Activated T-cell treated with anti-CD3 and anti-CD28 coated beads for 4 hours (primary cell): ENCODE measurements at places on chromosomes 3 and 15.

DNA sequence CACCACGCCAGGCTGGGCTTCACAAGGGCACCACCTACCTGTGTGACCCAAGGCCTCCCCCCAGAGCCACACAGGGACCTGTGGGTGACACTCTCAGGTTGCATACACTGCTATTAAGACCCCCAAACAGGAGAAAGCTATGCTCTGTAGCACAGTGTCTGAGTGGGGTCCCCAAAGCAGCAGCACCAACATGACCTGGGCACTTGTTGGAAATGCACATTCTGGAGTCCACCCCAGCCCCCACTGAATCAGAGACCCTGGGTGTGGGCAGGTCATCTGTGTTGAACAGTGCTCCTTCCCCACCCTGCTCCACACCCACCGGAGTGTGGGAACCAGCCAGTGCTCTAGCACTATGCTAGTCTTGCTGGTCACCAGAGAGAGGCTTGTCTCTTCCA lies 76.1 kb downstream of the ADAMTS17 start:
- DNase-seq = no peak

- DNase-seq = no peak
Observed at GRCh38 chr3:9553948-9554513, 409 bp upstream of the LHFPL4 start.

- DNase-seq = no peak
Observed at GRCh38 chr3:172591125-172591605, 67.9 kb upstream of the TNFSF10 start.

GRCh38 chr3:12287727-12288181 lies 1.1 kb upstream of the PPARG start:
- DNase-seq = no peak

DNA sequence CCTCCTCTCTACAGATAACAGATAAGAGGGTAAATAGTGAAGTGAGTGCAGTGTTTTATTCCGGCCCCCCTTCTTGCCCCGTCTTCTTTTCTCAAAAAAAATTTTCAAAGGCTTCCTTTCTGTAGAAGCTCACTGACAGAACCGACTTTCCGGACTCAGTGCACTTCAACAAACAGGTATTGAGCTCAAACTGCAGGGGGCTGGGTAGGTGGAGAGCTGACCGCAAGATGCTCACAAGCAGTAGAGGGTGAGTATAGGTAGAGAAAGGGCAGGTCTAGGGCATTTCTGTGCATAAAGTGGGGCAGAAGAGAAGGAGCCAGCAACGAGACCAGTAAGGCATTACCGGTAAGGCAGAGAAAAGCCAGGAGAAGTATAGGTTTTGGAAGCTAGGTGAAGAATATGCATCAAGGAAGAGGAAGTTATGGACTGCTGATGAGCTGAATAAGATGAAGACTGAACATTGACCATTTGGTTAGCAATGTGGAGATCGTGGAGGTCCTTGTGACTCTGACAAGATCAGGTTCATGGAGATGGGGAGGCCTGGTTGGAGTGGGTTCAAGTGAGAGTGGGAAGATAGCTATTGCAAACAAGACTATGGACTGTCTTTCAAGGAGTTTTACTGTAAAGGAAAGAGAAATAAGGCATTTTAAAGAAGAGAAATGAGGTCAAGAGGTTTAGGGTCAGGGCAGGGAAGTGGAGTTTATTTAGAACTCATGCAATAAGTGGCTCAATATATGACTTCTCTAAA lies 97.4 kb downstream of the ST6GAL1 start:
- peak; percentile 53 for DNase-seq

- no peak for DNase-seq
Observed at GRCh38 chr15:38217191-38217595, 35.4 kb upstream of the SPRED1 start.

DNA sequence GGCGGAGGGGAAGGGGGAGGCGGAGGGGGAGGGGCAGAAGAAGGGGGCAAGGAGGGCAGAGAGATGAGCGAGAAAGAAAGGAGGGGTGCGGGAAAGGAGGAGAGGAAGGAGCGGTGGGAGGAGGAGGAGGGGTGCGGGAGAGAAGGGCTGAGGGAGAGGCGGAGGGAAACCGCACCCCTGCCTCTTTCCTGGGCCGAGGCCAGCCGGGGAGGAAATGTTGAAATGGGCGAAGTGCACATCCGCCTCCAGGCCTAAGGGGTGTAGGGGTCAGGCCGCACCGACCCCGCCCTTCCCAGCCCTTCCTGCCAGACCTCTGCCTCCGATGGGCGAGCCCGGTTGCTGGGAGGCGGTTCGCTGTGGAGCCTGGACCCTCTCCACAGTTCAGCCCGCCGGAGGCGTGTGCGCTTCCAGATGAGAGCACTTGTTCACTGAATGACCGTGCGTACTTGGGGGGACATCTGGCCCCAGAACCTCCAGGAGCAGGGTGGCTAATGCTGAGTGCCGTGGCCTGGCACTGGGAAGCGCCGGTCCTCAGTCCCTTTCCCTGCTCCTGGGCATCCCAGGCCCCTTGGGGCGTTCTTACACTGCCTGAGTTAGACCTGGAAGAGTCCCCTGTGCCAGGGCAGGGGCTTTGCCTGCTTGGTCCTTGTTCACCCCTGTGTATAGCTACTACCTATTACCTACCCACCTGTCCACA lies 110.3 kb upstream of the KLF13 start:
- no peak for DNase-seq

- DNase-seq = no peak
Observed at GRCh38 chr3:86794361-86795065, 196.4 kb downstream of the VGLL3 start.

GRCh38 chr15:57427367-57427821 lies 51.1 kb downstream of the CGNL1 start:
- no peak for DNase-seq

DNA sequence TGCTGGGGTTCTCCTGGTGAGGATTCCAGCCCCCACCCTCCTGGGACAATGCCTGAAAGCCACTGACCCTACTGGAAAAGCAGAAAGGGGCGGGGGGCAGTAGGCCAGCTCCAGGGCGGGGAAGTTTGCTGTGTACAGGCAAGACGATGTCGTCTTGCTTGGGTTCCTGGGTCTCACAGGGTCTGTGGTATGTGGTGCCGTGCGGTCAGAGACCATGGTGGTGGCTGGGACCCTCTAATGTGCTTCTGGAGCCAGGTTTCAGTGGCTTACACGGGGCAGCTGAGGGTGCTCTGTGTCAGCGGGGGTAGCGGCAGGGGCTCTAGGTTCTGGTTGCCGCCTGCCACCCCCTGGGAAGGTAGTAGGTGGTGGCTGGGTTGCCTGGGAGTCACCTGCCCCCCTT lies 54.2 kb downstream of the RHCG start:
- DNase-seq = no peak

DNA sequence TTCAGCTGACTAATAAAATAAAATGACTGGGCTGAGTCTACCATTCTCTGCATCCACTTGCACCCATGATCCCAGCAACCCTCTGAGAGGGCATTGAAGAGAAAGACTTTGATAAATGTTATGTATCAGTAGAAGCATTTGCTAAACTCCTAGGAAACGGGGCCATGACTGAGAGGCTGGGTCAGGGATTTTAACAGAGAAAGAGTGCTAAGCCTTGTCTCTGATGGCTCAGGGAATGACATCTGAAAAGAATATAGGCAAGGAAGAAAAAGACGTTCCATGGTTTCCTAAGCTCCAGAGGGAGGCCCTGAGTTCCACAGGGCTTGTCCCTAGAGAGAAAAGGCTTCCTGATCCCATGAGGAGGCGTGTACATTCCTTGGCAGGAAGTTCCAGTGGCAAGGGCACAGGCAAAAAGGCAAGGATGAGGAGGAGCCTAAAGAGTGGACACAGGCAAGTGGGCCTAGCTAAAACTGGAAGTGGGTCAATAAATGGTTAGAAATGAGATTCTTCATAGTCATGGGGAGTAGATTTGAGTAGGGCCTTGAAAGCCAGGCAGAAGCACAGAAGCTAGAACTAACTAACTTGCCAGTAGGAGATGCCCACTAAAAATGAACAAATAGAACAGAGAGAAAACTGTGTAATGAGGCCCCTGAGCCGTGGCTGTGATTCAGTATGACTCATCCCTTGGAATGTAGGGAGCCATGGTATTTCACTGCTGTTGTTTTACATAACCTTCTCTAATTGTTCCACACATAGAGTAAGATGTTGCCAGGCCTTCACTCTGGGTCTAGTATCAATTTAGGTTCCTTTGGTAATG lies 44.9 kb upstream of the MANF start:
- DNase-seq = no peak

GRCh38 chr15:27730868-27731267 lies 368.2 kb downstream of the OCA2 start:
- DNase-seq = no peak

GRCh38 chr3:116281313-116282143 lies 163.8 kb downstream of the LSAMP start:
- DNase-seq = no peak

DNA sequence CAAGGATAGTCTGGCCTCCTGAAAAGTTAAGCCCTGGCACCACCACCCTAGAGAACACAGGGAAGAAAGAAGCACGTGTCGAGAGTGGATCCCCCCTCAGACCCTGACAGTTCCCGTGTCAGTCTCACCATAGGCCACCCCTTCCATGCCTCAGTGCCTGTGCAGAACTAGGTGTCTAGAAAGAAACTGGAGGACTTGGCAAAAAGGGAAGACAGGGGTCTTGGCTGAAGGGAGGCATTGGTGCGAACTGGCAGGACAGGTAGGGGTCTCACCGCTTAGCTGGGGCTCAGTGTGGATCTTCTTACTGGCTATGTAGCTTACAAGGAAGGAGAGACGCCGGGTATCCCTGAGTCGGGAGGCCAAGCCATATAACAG lies 518 bp downstream of the QARS1 start:
- no peak for DNase-seq

DNA sequence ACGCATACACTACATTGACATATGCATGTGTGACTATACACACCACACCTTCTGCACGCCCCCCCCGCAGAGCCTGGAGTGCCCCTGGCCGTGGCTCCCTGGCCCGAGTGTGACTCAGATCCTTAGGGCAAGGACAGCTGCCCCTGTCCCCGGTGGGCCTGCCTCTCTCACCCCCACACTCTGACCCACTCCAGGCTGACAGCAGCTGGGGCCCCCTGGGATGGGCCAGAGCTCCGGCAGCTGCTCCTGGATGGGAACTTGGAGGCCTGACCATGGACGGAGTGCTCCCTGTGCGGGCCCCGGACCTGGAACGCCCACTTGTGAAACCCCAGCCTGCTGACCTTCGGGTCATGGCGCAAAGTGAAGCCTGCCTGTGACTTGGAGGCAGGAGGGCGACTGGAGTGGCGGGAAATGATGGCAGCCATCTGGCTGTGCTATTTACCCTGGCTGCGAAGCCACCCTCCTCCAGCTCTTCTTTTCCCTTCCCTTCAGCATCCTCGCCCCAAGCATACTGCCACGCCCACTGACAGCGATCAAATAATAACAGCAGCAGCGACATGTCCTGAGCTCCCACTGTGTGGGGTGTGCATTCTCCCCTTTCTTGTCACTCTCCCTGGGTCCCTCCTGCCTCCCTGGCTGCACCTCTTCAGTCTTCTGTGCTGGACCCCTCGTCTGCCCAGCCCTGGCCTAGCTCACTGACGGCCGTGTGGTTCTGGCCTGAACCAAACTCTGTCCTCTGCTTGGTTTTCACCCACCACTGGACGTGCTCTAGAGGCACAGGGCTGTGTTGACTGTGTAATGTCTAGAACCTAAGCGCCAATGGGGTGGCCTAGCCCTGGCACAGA lies 90.7 kb upstream of the MEF2A start:
- no peak for DNase-seq

DNA sequence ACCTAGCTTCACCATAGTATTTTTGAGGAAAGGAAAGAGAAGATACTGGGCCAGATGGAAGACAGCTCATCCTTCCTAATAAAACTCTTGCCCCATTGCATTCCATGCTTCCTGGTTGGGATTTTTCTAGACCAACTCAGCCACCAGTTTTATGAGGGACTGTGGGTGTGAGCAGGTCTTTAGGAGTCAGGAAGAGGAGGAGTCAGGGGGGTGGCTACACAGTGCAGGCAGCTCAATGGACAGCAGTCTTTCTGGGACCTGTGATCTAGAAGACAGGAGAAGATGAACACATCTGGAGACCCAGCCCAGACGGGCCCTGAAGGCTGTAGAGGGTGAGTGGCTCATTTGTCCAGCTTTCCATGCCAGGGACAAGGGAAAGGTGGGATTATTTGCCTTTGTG lies at the start of gene NOX5:
Gene NOX5 (plus strand): TSS at position 242 of the 400 bp plus-strand sequence. CDS start 41 bp downstream, at position 283.
- no peak for DNase-seq

DNA sequence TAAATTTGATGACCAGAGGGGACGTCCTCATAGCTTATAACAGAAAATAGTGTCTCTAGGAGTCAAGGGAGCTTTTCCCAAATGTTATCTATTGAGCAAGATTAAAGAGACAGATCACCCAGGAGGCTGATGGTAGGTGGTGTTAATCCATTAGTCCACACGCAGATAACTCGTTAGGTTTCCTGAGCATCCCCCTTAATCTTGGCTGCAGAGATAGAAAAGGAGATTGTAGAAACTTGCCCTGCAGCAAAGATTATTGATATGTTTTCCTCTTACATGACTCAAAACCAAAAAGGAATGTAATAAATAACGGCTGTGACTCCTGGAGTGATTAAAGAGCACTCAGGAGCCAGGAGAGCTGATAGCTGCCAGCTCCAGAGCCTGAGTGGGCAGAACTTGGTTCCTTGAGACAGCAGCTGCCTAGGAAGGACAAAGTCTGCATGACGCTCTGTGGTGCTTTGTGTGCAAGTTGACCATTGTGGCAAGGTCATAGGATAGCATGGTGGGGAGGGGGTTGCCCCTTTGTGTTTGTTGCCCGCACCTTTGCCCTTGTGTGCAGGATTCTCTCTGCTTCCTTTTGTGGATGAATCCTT lies 234.8 kb downstream of the PTPRG start:
- DNase-seq = no peak

DNA sequence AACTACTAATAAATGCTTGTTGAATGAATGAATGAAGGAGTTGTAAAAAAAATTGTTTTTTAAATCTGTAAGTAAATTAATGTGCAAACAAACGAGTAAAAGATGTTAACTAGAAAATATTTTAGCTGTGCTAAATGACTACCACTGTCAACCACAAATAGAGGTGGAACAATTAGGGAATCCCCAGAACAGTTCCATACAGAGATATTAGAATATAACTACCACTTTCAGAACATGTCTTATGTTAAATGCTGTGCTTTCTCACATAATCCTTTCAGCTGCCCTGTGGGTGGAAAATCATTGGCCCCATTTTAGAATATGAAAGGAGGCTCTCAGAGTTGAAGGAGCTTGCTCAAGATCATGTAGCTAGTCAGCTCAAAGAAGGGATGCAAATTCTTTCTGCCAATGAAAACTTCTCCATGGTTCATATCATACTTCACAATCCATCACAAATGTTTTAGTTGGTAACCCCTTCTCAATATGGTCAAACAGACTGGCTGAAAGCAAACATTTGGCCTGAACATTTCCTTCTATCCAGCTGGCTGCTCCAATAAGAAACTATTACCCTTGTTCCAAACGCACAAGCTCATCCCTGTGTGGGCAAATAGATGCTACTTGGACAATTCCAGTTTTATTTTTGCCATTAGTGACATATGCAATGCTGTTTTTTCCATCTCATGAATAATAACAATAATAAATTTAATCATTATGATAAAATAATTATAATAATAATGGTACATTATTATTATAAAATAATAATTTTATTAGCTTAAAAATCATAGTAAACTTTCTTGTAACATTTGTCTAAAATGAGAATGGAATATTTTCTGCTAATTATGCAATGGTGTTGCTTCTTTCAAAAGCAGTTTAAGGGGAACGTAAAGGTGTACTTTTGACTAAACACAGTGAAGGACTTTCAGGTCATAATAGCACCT lies 290.4 kb upstream of the STT3B start:
- no peak for DNase-seq
